Panc1 (cell line): ENCODE measurements at places on chromosomes 6 and 20. TPM values are rescaled to one million over a fixed set of nuclear protein-coding genes. Genes with fewer than 3 reads are reported as not detected.

DNA sequence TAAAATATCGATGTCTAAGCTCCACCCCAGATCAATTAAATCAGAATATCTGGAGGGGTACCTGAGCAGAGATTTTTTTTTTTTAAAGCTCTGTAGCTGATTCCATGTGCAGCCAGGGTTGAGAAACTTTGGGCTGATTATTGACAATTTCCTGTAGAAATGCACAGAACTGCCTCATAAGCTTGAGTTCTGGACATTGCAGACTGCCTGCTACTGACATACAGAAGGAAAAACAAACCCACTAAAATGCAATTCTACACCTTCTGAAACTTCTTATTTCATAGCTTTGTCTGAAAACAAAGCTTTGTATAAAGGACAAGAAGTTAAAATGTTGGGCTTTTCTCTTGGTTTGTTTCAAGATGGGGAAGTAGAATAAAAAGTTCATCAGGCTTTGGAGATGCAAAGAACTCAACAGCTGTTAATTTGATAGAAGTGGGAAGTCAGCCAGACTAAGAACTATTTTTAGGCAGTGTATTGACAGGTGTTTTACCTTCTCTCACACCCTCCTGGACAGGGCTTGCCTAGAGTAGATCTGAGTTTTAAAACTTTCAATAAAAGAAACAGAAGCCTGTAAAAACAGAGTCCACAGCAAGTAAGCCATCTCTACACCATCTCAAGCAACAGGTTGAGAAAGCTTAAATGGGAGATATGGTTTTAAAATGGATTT lies 147.7 kb downstream of the KCNQ5 start:
- no peak for DNase-seq
- H3K36me3 ChIP-seq, result no peaks in the 10 kb centered on the region
- H3K4me1 ChIP-seq, result no peaks in the 10 kb centered on the region
- H3K27me3 ChIP-seq, result no peaks in the 10 kb centered on the region

DNA sequence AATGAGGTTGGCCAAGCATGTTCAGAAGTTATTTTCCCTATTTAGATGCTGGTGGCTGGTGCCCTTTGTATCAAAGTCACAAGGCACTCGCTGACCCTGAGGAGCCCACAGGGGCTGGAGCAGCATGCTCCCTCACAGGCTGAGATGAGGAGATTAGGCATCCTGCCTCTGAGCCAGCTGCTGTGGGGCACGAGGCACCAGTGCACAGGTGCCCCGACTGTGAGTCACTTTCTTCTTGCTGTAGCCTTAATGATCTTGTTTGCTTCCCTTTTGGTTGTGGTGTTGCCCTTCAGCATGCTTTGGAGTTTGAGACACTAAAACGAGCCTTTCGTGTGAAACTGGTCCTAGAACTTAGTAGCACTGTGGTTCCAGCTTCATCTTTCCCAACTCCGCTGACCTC lies 4.3 kb downstream of the PSMG4 start:
- H3K27me3 ChIP-seq, result no peaks in the 10 kb centered on the region
- no peaks in the 10 kb centered on the region; the same call in 1 of the 2 replicates for H3K36me3 ChIP-seq
- peaks cover 17% of the 10 kb centered on the region for H3K4me1 ChIP-seq
- no peak overlapping the region for H3K27ac ChIP-seq
- H3K4me3 ChIP-seq, result no peak overlapping the region
- DNase-seq, result no peak

MYLK4 gene
- total RNA-seq, result 0.85 TPM

SLC13A3 gene
- total RNA-seq, result 0.31 TPM

SIRPD gene
- total RNA-seq, result not detected

ATP9A gene
- total RNA-seq, result 8.7 TPM

DNA sequence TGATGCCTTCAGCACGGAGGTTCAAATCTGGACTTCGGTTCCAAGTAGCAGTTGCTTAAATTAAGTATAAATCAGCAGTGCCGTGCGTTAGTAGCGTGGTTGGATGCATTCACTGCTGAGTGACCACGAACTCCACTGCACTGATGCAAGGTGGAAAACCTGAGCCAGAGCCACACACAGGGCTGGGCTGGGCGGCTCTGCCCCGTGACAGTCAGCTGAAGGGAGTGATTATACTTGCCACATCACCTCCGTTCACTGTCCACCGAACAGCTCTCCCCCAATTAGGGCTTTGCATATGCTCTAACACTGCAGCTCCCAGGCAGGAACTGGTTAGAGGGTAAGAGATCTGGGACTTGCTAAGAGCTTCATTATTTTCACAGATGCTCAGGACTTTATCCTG lies 22.2 kb downstream of the PPP1R3G start:
- DNase-seq, result no peak
- no peak overlapping the region for H3K4me3 ChIP-seq
- H3K27me3 ChIP-seq, result no peaks in the 10 kb centered on the region
- H3K4me1 ChIP-seq, result no peaks in the 10 kb centered on the region
- no peak overlapping the region for H3K27ac ChIP-seq
- H3K36me3 ChIP-seq, result no peaks in the 10 kb centered on the region
